Activated T-cell treated with anti-CD3 and anti-CD28 coated beads for 24 hours (primary cell): ENCODE measurements at places on chromosomes 2 and 18.

- DNase-seq = no peak
Observed at GRCh38 chr2:3587021-3587420, 7.9 kb upstream of the COLEC11 start.

DNA sequence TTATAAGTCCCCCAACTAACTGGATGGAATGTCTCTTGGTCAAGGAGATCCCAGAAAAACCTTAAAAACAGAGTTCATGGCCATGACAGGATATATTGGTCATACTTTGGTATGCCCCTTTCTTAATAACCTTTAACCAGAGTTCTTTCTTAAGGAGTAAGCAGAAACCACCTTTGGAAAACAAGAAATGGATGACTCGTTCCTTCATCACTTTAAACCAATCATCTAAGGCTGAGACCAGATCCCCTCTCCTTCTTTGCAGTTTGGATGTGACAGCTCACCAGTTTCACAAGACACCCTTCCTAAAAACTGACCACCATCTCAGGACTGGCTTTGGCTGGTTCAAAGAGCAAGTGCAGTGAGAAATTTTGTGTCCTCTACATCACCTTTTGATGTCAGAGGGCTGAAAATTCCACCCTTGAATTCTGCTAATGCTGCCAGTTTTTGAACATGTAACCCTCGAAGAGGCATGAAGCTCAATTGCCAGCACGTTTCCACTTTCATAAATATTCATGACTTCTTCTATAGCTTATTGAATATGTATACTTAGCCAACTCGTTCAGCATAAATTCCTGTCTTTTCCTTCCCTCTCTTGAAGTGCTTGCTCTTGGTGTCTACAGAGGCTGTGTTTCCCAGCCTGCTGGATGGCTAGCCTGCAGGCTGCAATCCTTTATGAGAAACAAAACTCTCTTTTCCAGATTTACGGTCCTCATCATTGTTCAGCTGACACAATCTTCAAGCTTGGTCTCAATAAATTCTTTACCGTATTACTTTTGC is 1323.5 kb upstream of the TMEFF2 start:
- DNase-seq = no peak

DNA sequence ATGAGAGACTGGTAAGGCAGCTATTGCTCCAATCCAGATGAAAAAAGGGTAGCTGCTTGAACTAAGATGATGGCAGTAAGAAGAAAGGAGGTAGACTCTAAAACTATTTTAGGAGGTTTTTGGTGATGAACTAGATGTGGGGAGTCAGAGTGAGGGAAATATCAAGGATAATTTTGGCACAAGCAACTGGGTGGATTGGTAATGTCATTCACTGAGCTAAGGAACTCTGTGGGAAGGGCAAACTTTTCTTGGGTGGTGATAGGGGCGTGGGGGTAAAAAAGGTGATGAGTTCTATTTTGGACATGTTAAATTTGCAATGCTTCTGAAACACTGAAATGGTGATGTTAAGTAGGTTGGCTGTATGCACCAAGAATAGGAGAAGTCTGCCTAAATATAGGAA is 19.3 kb downstream of the PAIP2B start:
- no peak for DNase-seq

DNA sequence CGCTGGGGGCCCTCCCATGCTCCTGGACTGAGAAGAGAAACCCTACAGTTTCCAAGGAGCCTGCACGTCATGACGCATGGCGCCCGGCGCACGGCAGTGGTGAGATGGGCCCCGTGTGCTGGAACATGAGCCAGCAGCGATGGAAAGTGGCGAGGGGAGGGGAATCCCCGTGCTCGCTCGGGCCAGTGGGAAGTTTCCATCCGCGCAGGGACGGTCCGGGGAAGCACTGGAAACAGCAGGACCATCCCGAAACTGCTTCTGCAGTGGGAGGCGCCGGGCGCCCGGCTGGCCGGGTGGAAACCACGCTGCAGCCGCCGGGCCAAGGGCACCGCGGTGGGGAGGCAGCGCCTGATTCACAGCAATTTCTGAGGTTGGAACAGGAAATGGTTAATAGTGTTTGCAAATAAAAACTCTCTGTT is 4.9 kb upstream of the PDCD1 start:
- peak; percentile 57 for DNase-seq

- DNase-seq = no peak
Observed at GRCh38 chr18:42828881-42829280, 286.6 kb downstream of the RIT2 start.

DNA sequence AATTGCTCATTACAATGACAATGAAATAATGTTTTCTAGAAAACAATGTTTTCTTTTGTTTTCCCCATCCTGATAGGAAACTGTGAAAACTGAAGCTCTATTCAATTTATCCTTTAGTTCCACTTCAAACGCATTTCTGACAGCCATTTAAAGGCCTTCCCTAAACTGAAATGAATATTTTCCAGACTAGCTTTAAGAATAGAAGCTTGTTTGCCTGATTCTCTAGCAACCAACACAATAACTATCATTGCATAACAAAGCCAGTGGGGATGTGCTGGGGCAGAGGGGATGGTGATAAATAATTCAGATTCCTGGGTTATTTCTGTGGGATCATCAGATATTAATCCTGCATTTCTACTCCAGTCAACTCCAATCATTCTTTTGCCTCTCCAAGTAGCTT is 427.1 kb downstream of the RND3 start:
- no peak for DNase-seq

GRCh38 chr2:100954044-100954420 is 48.1 kb upstream of the RPL31 start:
- no peak for DNase-seq

DNA sequence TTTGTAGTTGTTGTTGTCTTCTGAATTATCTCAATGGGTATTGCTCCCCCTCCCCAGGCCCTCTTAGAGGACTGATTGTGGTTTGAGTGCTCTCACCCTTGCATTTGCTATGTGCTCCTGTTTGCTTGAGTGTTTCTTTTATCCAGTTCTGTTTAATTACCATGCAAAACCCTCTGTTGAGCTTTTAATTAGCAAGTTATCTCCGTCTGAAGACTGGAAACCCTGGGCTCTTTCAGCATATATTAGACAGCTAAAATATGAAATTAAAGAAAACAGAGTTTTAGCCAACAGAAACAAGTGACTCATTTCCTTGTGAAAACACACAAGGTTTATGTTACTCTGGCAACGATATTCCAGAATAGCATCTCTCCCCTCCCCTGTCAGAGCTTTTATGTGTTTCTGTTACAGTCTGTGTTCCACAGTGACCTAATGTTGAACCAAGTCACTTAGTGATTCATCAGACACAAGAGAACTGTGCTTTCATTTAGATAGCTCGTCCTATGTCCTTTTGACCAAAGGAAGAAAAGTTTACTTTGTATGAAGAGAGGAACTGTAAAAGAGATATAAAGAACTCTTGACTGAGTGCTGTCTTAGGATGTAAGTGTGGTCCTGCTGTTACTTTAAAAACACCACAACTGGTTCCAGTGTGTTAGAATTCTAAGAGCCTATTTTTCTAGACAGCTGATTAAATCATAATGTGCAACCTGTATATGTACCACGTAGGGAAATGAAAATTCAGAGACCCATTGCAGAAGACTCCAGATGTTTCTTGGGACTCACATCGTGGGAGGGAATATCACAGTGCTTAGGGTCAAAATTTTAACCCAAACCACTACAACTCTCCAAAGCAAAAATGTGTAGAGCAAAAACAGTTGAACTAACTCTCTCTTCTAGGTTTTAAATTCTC is 172.8 kb upstream of the RBMS1 start:
- DNase-seq = no peak

GRCh38 chr2:69950241-69950640 is 11.2 kb downstream of the ASPRV1 start:
- no peak for DNase-seq

DNA sequence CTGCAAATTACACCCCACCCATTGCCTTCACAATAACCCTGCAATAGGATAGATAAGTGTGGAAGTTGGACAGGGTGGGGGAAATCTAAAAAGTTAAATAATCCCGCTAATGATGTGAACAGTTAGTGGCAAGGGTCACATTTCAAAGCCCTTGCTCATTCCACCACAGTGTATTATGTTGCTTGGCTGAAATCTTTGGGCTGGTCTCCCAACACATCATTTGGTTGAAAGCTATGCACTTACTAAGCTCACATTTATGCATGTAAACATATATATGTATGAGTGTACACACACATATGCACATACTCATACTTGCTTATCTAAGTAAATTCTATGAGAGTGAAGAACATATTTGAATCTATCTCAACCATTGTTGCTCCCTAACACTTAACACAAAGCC is 197.8 kb downstream of the RDH14 start:
- no peak for DNase-seq

- DNase-seq = no peak
Observed at GRCh38 chr18:28529644-28530043, 352.7 kb upstream of the CDH2 start.

DNA sequence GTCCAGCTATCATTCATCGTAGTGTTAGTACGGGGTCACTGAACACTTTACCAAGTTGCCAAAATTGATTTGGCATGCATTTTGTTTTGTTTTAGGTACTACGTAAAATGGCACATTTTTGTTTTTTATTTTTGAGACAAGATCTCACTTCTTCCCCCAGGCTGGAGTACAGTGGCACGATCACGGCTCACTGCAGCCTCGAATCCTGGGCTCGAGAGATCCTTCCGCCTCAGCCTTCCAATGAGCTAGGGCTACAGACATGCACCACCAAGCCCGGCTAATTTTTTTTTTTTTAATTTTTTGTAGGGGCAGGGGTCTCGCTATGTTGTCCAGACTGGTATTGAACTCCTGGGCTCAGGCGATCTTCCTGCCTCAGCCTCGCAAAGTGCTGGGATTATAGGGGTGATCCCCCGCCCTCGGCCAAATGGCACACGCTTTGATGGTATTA is 786 bp downstream of the TAF1B start:
- DNase-seq = no peak

GRCh38 chr2:23903034-23903433 is 23.9 kb downstream of the ATAD2B start:
- no peak for DNase-seq

- DNase-seq = no peak
Observed at GRCh38 chr2:174914853-174915760, 90.1 kb downstream of the CHN1 start.

DNA sequence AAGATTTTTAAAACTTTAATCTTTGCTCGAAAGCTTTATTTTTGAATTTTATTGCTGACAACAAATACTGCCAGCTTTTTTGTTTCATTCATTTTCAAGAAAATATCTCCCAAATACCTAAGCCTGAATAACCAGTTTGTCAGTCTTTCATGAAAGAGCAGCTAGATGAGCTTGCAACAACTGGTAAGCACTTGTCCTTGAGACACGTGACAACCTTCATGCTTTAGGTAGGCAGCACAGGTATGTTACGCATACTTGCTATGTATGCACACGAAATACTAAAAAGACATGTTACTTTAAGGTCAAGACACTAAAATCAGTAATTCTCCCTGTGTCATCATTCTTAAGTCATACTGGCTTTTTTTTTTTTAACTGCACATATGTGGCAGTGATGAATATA is 12.3 kb downstream of the CEBPZ start:
- DNase-seq = no peak

DNA sequence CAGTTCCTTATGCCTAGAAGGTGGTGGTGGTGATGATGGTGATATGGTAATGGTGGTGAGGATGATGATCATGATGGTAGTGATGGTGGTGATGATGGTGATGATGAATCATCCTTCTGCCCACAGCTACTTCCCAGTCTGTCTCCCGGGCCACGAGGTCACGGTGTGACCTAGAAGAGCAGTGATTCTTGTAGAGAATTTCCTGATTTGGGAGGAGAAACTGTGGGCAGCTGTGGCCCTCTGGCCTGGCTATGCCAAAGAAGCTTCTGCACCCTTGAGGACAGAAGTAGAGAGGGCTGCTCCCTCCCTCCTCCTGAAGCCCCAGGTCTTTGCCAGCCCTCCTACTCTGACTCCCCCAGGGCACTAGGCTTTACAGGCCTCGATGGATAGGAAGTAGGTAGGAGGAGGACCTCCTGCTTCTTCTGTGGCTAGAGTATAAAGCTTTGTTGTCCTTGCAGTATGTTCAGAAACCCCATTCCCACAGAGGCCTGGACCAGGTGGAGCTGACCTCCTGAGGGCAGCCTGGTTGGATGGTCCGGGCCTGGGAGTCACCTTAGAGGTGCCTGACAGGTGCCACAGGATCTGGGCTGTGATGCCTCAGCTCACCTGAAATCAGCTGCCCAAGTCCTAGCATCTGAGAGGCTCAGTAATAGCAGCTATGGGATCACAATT is 57.9 kb upstream of the EPAS1 start:
- DNase-seq = no peak

DNA sequence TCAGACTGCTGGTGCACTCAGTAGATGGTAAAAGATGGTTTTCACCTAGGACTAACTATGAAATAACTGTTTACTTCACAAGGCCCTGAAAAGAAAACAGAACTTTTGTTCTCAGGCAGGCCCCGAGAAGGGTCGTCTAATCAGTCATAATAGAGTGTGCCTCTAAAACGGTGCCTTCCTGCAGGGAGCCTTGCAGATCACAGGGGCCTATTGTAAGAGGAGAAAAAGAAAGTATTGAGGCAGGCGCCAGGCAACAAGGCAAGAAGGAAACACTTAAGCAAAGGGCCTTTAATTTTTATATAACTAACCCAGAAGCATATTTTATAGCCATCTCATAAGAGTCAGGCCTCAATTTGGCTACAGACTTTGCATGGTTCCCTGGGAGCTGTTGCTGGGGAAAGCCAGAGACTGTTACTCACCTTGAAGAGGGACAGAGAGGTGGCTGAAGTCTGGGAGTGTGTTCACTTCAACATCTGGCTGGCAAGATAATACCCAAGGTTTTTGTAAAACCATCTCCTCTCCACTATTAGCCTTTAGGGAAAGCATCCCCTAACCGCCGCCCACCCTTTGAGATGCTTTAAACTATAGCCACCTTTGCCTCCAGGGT is 117.1 kb downstream of the PRPF40A start:
- DNase-seq = no peak

- DNase-seq = no peak
Observed at GRCh38 chr2:239866778-239867177, 158.4 kb downstream of the NDUFA10 start.

DNA sequence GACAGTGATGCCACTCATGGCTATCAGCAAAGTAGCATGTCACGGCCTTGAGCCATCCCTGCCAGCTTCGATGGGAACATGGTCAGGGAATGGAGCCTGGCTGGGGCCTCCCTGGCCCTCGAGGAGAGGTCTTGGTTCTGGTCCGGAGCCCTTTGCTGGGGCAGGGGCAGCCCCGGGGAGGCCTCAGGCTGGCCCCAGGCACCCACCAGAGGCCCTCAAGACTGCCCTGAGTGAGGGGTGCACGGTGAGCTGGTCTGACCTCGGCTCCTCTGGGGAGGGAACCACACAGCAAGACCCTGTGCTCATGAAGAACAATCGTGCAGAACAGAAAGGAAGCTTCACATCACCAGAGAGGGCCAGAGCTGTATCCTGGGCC is 75.2 kb upstream of the OTOS start:
- no peak for DNase-seq
